ENCODE measurements at places on chromosomes 6 and 20.

- no peak for DNase-seq
Measured at GRCh38 chr6:5472571-5472970, 211.3 kb downstream of the FARS2 start.

DNA sequence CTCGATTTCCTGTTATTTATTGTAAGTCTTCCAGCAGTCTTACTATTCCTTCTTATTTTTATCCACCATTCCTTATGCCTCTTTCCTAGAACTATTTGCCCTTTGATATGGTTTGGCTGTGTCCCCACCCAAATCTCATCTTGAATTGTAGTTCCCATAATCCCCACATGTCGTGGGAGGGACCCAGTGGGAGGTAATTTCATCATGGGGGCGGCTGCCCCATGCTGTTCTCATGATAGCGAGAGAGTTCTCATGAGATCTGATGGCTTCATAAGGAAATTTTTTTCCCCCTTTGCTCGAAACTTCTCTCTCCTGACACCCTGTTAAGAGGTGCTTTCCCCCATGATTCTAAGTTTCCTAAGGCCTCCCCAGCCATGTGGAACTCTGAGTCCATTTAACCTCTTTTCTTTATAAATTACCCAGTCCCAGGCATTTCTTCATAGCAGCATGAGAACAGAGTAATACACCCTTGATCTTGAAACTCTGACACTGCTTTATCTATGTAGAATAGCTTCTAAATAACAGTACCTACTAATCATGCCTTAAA, 48.8 kb downstream of the PLN start:
- DNase-seq: no peak

DNA sequence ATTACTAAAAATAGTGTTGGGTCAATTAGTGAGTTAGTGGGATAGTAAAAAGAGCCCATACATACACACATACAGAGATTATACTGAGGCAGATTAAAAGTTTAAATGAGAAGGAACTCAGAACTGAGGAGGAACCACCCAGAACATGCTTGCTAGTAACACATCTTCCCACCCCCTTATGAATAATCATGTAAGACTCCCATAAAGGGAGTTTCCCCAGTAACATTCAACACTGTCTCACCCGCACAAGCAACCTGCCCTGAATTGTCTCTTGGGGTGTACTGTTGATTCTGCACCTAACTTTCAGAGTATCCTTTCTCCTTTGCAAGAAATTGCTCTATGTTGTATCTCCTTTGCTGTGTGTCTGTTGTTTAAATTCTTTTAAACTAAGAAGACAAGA, 11.1 kb upstream of the HLA-DQB2 start:
- DNase-seq: no peak

DNA sequence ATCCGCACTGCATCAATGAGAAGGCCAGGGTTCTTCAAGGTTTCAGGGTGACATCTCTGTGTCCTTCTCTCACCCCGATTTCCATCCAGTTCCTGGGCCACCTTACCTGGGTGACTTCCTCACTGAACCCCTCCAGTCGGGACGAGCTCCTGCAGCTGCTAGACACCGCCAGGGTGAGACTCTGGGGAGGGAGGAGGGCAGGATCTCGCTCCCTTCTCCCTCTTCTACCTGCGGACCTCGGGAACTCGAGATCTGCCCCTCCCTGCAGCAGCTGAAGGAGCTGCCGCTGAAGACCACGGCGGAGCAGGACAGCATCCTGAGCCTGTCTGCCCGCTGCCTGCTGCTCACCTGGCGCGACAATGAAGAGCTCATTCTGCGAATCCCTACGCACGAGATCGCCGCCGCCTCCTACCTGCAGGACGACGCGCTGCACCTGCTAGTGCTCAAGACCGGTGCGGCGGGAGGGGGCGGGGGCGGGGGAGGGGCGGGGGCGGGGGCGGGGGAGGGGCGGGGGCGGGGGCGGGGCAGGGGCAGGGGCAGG, 7.5 kb downstream of the CCM2L start:
- no peak for DNase-seq

DNA sequence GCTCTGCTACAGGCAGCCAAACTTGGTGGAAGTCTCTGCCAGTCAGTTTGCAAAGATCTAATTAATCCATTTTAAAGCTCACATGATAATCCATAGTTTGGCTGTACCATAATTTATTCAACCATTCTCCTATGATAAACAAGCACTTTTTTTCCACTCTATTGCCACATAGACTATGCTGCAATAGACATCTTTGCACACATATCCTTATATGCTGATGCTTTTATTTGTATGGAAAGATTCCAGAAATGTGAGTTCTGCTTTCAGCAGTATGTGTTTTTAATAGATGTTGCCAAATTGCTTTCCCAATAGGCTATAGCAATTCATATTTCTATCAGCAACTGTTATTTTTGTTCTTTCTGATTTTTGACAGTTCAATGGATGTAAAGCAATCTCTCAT, 628.0 kb downstream of the KIF16B start:
- no peak for DNase-seq

- DNase-seq: no peak
Measured at GRCh38 chr6:150153905-150154492, 11.2 kb downstream of the PPP1R14C start.

GRCh38 chr6:150395388-150396009, 26.7 kb downstream of the IYD start:
- DNase-seq: no peak

GRCh38 chr6:140744659-140745320, 1370.3 kb upstream of the CITED2 start:
- DNase-seq: no peak

DNA sequence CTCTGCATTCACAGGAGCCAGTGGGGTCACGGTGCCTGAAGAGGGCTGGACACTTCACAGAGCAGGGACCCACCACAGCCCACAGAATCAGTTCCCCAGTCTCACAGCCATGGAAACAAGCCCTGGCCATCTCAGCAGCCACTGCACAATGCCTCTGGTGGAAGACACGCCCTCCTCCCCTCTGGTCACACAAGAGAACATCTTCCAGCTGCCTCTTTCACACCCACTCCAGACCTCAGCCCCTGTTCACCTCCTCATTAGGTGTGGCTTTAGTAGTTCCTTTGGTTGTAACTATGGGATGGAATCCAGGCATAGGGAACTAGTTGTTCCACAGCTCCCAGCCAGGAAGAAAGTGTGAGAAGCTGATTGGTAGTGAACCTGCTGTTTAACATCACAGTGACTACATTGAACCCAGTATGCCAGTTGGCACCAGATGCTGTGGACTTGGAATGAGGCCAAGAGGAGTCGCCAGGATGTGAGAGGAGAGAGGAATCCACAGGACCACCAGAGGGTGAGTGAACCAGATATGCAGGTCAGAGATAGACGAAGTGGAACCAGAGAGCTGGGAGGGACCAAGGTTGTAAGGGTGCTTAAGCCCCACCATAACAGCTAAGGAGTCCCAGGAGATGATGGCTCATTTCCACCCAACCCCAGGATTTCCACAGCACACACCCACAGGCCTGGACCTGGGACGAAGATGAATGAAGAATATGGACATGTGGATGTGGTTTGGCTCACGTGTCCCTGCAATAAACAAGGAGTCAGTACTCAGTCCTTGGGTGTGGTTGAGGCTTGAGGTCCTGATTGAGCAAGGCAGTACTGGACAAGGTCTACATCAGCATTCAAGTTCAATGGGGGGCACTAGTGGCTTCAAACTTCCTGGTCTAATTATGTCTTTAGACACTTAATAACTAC, 8.8 kb upstream of the BTN3A3 start:
- DNase-seq: no peak

GRCh38 chr20:47521059-47521808, 19.5 kb downstream of the NCOA3 start:
- DNase-seq: no peak

GRCh38 chr20:48597521-48598302, 230.1 kb downstream of the PREX1 start:
- DNase-seq: no peak

DNA sequence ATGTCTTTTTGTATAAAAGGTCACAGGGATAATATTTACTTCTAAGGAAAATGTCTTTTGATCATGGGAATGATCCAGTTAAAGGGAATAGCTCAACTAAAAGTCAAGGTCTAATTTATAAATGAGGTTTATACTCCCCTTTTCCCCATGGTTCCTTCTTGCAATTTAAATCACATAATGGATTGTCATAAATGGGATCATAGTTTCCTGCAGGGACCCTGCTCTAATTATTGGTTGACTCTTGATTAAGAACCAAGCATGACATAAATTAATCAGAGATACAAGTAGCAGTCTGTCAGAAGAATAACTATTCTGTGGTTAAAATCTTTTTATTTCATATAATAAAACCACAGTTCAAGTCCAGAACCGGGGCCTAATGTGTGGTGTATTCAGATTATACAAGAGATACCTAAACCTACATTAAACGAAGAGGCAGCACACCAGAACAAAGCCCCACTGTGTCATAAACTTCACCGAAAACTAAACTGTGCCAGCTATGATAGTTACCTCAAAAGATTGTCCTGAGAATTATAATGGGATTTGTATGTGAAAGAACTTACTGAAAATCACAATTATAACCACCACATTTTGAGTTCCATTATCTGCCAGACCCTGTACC, 43.0 kb upstream of the CD83 start:
- DNase-seq: no peak

- DNase-seq: no peak
Measured at GRCh38 chr6:11043961-11044711, at the start of gene ELOVL2. Gene ELOVL2 (minus strand): TSS chr6:11044305. CDS start chr6:11044230, 75 bp downstream.

DNA sequence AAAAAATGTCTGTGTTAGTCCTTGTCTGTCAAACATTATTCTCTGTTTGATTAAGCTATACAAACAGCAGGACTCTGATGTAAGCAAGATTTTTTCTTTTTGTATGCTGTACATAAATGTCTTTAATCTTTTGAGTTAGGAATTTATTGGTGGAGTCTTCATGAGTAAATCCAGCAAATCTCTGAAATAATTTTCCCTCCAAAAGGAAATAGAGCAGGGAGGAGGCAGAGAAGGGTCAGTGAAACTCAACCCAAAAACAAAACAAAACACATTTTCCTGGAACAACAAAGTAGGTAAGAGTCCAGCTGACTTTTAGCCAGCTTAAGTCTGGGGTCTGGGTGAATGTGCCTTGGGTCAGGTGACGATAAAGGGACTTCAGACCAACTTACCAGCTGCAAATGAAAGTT, 113.7 kb downstream of the FOXA2 start:
- no peak for DNase-seq

GRCh38 chr6:113997116-113997515, 26.2 kb upstream of the HDAC2 start:
- no peak for DNase-seq

- DNase-seq: no peak
Measured at GRCh38 chr6:15296735-15297134, 50.9 kb downstream of the JARID2 start.

DNA sequence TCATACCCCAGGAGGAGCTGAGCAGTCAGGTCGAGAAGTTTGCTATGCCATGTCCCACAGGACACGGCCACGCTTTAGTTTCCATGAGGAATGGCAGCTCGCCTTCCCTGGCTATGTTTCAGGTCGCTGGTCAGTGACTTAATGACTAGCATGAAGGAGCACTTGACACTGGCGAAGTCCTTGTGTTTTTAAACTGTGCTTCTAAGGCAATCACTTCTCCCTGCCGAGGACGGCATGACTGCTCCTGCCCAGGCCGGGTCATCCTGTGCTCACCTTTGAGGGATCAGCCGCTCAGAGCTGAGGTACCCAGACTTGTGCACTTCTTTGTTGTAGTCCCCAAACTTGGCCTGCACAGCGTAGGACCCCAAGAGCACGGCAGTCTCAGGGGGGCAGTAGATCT, 34.1 kb downstream of the EZR start:
- DNase-seq: no peak

- DNase-seq: no peak
Measured at GRCh38 chr6:69768664-69769063, 28.1 kb downstream of the LMBRD1 start.

DNA sequence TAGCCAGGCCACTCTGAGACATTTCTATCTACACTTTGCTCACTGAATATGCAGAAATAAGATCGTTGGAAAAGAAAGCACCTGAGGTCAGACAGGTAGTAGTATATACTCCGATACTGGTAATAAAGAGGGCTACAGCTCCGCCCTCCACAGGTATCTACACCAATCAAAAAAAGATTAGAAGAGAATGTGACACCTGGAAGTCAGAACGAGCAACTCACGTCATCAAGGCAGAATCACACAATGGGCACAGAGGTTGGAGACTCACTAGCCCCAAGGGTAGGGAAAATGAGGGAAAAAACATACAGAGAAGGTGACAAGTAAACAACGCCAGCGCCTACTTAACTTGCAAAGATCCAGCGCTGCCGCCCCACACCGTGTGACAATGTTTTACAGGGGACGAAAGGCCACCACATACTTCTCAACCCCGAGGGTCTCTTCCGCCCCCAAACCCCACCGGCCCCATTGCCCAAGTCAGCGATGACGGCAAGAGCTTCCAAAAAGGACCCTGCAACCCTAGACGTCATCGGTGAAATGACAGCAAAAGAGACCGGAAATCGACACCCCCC, 653 bp downstream of the LMBRD1 start:
- DNase-seq: no peak

DNA sequence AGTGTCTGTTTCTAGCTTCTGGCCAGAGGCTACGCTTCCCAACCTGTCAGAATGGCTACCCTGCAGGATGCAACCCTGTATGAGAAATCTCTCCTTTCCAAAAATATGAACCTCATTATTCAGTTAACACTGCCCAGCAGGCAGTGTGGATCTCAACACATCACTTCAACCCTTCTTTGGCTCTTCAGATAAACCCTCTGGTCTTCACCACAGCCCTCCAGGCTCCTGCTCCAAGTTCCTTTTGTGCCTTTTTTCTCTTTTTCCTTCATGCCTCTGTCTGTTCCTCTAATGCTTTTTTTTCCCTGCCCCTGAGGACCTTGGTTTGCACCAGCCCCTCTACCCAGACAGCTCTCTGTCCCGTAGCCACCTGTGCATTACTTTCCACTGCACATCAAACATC, 207.4 kb downstream of the MYLK4 start:
- DNase-seq: no peak

DNA sequence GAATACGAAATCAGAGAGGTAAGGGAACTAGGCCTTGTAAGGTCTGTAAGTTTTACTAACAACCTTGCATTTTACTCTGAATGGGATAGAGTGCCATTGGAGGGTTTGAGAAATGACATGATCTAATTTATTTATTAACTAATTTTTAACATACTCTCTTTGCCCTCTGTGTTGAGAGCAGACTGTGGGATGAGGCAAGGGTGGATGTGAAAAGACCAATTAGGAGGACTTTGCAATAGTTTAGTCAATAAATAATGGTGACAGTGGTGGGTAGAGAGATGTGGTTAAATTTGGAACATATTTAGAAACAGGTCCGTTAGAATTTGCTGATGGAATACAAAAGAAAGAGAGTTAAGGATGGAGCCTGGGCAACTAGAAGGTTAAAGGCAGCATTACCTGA, 60.0 kb downstream of the MKKS start:
- no peak for DNase-seq

DNA sequence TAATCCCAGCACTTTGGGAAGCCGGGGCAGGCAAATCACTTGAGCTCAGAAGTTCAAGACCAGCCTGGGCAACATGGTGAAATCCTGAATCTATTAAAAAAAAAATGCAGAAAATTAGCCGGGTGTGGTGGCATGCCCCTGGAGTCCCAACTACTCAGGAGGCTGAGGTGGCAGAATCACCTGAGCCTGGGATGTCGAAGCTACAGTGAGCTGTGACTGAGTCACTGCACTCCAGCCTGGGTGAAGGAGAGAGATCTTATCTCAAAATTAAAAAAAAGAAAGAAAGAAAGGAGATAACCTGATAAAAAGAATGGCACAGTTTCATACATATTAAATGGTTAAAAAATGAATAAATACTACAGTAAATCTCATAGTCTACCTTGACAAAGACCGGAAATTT, 123.6 kb upstream of the TNFAIP3 start:
- no peak for DNase-seq

GRCh38 chr6:20564777-20565176, 30.5 kb downstream of the CDKAL1 start:
- DNase-seq: no peak

- no peak for DNase-seq
Measured at GRCh38 chr6:103516336-103516735, 1343.4 kb downstream of the HACE1 start.

Data from activated naive CD4-positive, alpha-beta T cell (primary cell).